Gastroesophageal sphincter (tissue), 4 donors: ENCODE measurements at places on chromosomes 3 and 15. TPM values are rescaled to one million over a fixed set of nuclear protein-coding genes. Genes with fewer than 3 reads are reported as not detected.

GOLGA8S gene
- 0.16 TPM for total RNA-seq

LIPC gene
- total RNA-seq, result not detected

PRKCD gene
- total RNA-seq, result 10.1 TPM

SLC27A2 gene
- total RNA-seq, result not detected
